ENCODE measurements at places on chromosomes 7 and 10.

DNA sequence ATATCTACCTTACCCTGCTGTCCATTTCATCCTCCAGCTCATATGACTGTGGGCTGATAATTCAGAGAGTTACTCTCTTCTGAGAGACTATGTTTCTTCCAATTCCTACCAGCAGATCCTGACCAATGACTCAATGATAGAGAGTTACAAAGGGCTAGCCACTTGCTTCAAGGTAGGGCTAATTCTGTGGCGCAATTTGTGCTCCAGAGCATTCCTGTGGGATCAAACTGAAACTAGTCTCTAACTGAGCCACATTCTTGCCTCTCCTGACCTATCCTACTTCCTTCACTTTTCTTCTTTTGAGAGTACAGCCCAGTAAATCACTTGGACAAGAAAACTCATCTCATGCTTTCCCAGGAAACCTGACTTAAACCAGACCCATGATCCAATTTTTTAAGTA, 17.9 kb upstream of the ASZ1 start:
- no peak for DNase-seq

DNA sequence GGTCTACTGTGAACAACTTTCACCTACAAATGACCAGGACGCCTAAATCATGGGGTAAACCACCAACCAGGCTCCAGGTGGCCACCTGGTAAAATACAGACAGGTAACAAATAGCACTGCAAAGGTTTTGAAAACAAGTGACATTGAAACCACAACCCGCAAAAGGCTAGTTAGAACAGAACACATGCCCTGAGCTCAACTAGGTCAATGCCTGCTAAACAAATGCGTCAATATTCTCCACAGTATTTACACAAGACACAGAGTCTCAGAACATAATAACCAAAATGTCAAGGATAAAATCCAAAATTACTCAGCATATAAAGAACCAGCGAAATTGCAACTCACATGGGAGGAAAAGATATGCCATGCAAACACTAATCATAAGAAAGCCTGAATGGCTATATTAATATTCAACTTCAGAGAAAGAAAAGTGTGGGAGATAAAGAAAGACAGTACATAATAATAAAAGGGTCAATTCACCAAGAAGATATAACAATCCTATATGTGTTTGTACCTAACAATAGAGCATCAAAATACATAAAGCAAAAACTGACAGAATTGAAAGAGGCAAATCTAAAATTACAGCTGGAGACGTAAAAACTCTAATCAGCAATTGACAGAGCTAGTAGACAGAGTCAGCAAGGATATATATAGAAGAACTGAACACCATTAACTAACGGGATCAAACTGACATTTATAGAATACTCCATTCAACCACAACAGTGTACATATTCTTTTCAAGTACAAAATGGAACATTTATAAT, 47.6 kb downstream of the SMURF1 start:
- no peak for DNase-seq

DNA sequence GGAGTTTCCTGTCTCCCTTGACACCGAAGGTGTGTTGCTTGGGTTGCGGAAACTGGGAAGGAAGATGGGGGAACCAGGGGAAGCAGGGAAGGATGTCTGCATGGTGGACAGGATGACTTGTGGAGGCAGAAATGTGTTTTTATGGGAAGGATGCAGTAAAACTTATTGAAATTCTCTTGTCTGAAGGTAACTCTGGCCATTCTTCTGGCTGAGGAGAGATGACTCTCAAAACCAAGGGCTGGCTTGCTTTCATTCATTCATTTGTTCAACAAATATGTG, 1.5 kb downstream of the UBTD1 start:
- DNase-seq: no peak

DNA sequence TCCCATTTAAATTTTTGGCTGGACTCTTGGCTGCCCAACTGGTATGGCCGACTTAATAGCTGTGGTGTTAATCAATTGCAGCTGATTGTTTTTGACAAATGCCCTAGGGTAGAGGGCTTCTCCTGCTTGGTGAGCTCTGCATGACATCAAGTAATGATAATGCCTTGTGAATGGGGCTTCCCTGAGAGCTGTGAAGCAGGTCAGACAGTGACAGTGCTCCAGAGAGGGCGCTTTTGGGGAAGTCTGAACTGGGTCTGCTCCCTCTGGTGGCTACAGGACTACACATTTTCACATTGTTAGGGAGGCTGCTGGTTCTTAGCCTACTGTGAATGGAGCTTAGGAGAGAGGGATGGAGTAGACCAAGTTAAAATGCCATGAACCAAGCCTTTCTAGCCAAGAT, 98.8 kb downstream of the SDK1 start:
- no peak for DNase-seq

DNA sequence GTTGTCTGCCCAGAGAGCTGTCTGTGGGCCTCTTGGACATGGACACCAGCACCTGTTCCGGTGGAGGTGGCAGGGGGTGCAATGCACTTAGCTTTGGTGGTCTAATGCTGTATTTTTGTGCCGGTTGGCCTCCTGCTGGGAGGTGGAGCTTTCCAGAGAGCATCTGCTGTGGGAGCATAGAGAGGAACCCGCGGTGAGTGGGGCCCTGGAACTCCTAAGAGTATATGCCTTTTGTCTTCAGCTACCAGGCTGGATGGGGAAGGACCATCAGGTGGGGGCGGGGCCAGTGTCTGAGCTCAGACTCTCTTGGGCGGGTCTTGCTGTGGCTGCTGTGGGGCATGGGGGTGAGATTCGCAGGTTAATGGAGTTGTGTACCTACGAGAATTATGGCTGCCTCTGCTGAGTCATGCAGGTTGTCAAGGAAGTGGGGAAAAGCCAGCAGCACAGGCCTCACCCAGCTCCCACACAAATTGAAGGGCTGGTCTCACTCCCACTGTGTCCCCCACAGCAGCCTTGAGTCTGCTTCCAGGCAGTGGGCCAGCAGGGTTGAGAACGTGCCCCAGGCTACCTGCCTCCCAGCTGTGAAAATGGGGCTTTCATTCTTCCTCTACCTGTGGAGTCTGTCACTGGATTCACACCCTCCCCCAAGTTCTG, 29.0 kb downstream of the JAKMIP3 start:
- no peak for DNase-seq

DNA sequence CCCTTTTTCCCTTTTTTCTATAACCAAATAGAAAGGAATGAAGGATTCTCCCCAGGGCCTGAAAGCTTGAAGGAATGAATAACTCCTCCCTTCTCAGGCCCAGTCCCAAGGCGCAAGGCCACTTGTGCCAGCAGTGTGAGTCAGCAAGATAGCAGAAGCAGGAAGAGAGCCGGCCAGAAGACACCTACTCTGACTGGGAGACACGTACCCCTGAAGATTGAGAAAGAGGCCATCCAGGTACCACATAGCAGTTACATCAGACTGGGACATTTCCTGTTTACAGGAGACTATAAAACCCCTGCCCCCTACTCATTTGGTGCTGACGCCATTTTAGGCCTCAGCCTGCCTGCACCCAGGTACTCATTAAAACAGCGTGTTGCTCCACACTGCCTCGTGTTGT, 65.5 kb downstream of the LRRC17 start:
- DNase-seq: no peak

- DNase-seq: no peak
These were observed 3.8 kb upstream of the PKD2L1 start for GRCh38 chr10:100333661-100334440.

DNA sequence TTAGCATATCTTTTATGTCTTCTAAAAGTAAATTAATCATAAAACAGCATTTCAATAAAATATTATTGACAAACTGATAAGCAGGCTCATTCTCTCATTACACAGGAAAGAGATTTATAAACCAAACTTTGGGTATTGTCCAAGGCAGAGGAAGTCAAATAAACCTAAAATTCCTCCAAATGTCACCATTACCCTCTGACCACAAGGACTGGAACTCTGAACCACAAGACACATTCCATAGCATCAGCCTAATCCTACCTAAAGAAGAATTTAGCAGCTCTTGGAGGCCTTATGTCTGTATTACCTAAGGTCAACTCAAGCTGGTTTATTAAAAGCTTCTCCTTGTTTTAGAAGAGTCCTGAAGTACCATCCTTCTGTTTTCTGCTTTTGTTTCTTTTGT, 82.4 kb upstream of the SLC13A1 start:
- DNase-seq: no peak

DNA sequence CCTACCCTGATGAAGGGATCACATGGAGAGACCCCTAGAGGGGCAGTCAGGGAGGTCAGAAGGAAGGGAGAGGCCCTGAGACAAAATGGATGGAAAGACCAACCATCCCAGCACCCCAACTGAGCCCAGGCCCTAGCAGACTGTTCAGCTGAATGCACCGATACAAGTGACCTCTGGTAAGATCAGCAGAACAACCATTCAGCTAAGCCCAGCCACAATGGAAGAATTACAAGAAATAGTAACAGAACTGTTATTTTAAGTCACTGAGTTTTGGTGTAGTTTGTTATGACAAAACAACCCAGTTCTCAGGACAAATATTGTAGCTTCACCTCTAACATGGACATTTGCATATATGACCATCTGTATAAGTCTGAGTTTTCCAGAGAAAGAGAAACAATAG, 210.4 kb upstream of the SVIL start:
- no peak for DNase-seq

DNA sequence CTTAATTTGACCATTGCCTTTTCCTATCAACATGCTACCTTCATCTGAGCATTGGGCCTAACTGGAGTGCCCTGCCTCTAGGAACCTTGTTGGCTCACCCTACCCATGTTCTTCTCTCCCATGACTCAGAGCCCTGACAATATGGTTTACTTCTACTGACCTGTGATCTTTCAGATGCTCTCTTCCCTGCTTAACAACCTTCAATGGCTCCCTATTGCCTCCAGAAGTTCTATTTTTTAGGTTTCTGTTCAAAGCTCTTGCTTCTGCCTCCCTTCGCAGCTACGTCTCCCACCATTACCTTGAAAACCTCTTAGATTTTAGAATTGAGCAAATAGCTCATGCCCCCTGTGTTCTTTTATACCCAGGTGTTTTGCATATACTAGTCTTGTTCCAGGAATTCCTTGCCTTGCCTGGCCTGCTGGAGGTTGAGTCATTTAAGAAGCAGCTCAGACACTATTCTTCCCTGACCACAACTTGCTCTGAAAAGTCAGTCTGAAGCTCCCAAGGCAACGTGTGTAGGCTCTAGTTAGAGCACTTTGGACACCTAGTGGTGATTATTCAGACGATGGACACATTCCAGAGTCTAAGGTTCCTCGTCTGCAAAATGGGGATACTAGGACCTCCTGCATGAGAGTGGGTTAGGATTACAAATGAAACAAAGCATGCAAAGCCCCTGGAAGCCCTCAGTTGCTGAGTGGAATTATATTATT, 64.4 kb upstream of the EMX2 start:
- no peak for DNase-seq

GRCh38 chr7:23685731-23686130, 5.7 kb downstream of the FAM221A start:
- no peak for DNase-seq

DNA sequence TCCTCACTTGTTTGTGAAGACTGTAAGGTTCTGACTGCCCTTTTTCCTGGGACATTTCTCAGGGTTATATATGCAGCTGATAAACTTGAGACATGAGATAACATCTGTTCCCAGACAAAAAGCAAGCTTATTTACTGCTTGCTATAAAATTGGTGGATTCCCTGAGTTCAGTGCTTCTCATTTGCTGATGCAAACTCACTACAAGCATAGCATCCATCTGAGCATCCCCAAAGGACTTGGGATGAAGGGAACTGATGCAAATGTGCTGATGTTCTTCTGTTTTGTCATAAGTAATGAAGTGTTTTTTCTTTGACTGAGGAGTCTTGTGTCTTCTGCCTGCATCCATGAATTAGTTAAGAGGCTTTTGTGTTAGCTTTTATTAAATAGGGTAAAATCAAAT, 183.2 kb downstream of the ADK start:
- DNase-seq: no peak

GRCh38 chr10:33117230-33117629, 159.2 kb upstream of the ITGB1 start:
- no peak for DNase-seq

GRCh38 chr7:102318482-102318971, 31.9 kb downstream of the SH2B2 start:
- DNase-seq: no peak

GRCh38 chr7:29955799-29956486, 33.7 kb downstream of the SCRN1 start:
- DNase-seq: peak; percentile 24

DNA sequence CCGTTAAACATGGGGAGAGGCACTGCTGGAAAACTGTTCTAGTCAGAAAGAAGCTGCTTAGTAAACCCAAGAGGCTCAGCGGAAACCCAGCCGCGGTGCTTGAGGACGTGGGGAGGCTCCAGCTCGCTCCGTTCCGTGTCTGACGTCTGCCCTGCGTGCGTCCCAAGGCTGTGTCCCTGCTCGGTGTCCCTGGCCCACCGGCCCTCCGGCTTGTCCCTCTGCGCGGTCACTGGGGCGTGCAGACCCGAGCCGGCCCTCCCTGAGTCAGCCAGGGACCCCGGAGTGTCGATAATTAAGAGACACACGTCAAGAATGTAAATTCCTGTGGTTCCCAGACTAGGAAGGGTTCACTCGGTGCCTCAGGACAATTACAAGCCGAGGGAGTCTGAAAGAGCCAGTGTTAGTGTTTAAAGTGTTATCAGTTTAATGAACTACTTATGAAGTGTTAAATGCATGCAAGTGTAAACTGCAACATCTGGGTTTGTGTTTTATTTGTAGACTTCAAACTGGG, 98.9 kb downstream of the WDR11 start:
- no peak for DNase-seq

DNA sequence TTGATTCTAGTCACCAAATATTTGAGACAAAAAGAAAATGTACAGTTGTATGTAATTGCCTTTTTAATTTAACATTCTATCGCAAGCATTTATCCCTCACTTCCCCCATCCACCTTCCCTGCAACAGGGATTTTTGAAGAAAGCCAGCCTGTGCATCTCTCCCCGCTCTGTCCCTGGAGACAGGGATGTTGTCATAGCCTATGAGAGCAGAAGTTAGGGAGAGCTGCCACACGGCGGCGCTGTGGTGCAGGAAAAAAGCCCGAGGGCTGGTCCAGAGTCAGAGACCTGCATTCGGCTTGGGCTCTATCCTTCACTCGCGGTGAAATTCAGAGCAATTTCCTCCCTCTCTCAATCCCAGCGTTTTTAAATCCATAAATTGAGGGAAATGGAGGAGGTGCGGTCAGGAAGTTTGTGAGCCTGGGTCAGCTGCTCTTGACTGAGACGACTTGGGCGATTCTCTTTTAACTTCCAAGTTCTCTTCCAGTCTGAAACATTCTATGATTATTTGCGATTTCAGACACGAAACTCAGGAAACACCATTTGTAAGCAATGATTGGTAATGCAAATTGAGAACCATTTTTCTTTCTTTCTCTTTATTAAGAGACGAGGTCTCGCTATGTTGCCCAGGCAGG, 17.5 kb downstream of the HKDC1 start:
- peak; percentile 89 for DNase-seq

- no peak for DNase-seq
These were observed 18.4 kb downstream of the FXYD4 start for GRCh38 chr10:43389867-43390266.

Data from stimulated activated naive CD8-positive, alpha-beta T cell treated with anti-CD3 and anti-CD28 coated beads, Interleukin-15, Interleukin-2, amounts not matched to agents 100 U/mL and 50 U/mL, for 24 hours (primary cell).